Spleen (tissue), 13 donors: ENCODE measurements at places on chromosomes 13 and 19. TPM values are rescaled to one million over a fixed set of nuclear protein-coding genes. Genes with fewer than 3 reads are reported as not detected.

DNA sequence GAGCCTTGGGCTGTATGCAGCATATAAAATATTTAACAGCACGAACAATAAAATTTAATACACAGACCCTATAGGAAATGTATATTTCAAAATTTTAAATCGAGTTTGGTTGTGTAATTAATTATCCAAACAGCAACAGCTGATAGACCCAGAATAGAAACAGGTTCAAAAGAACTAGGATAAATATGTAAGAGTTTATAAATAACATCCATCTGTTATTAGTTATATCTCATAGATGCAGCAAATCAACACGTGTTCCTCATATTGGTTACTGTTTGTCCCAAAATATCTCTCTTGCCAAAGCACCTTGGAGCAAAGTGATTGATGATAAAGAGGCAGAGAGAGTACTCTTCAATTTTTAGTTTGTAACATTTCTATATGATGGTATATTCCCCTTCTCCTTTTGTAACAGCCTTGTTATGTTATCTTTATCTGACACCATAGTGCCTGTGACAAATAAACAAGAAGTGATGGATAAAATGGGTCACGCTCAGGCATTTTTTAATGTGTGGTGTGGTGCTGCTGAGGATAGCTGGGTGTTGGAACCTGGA lies 260.6 kb upstream of the NBEA start:
- no peak overlapping the region for H3K4me3 ChIP-seq
- no peaks in the 10 kb centered on the region for H3K36me3 ChIP-seq
- no peak for DNase-seq
- H3K27ac ChIP-seq = no peak overlapping the region

Gene MCF2L
- 6.6 TPM for total RNA-seq

Gene BEST2
- not detected for total RNA-seq

DNA sequence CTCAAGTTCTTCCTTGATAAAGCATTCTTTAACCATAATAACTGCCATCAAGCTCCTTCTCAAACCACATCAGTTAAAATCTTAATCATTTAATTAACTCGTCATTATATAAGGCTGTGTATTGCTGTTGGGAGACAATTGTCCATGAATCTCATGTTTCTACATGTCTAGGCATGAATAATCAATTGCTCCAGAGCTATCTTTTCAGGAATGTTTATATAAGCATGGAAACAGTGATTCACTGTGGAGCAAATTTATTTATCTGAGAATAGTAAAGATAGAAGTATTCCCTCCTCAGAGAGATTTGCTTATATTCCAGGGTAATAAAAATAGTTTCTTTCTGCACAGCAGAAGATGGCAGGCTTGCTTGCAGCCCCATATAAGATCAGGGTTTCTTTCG lies 71.1 kb downstream of the CBY2 start:
- no peaks in the 10 kb centered on the region for H3K4me1 ChIP-seq
- no peaks in the 10 kb centered on the region for H3K27me3 ChIP-seq

DNA sequence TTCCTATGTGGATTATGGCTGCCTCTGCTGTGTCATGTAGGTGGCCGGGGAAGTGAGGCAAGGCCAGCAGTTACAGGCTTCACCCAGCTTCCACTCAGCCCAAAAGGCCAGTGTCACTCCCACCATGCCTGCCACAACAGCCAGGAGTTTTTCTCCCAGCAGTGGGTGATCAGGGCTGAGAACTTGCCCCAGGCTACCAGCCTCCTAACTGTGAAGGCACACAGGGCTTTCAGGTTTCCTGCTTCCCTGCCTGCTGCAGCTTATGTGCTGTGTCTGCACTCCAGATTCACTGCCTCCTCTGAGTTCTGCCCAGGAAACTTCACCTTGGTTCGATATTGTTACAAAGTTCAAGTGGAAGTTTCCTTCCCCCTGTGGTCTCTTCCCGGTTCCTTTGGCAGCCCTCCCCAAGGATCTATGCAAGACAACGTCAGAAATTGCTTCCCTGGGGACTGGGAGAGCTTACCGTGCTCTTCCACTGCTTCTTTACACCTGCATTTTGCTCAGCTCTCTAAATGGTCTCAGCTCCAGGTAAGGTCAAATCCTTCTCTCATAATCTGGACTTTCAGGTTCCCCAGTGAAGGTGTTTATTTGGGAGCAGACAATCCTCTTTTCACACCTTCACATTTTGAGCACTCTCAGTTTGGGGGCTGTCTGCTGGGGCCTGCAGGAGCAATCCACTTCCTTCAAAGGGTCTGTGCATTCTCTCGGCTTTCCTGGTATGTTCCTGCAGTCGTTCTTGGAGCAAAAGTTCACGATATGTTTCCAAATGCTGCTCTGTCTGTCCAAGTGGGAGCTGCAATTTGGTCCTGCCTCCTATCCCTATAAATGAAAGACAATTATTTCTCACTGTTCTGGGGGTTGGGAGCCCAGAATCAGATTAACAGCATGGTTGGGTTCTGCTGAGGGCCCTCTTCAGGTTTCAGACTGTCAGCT lies 1730.1 kb upstream of the PRR20A start:
- H3K27ac ChIP-seq = peak overlapping the region; percentile 15
- peak; percentile 61 for DNase-seq
- no peaks in the 10 kb centered on the region for H3K4me1 ChIP-seq
- peak overlapping the region; percentile 21 for H3K4me3 ChIP-seq
- no peaks in the 10 kb centered on the region for H3K36me3 ChIP-seq
